Stimulated activated naive CD4-positive, alpha-beta T cell (primary cell): ENCODE measurements at places on chromosomes 7 and 10.

- peak; percentile 77 for DNase-seq
Observed at GRCh38 chr7:5296611-5297226, 14.0 kb downstream of the SLC29A4 start.

GRCh38 chr10:117896517-117896916, 150.2 kb downstream of the RAB11FIP2 start:
- DNase-seq = no peak

DNA sequence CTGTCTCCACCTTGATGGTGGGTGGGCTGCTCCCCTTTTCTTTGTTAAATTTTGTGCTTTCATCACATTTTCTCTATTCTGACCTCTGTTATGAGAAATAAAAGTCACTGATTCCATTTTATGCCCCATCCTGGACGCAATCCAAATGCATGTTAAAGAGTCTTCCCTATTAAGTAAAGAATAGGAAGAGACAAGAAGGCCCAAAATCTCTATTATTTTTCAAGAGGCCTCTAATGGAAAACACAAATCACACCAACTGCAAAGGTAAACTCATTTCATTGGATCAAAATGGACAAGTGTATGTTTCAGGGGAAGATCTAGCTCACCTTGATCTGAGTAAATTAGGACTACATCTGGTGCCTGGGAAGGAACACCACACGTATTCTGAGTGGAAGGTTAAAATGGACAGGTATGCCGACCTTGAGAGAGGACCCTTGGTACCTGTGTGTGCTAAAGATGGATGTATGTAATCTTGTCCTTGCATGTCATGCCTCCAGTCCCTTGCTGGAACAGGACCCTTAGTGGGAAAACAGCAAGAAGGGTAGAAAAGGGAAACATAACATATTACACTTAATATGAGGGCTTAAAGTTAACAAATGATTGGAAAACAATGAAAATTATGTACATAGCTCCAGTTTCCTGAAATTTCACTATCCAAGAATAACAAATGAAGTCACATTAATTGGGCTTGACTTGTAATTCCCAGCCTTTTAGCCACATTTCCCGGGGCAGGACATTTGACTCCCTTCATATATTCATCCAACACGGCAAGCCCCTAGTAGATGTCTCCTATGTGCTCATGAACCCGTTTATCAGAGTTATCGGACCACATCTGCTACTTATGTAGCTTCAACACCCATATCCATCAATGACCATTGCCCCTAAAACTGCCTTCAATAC, 7.6 kb downstream of the IFIT2 start:
- DNase-seq = no peak

DNA sequence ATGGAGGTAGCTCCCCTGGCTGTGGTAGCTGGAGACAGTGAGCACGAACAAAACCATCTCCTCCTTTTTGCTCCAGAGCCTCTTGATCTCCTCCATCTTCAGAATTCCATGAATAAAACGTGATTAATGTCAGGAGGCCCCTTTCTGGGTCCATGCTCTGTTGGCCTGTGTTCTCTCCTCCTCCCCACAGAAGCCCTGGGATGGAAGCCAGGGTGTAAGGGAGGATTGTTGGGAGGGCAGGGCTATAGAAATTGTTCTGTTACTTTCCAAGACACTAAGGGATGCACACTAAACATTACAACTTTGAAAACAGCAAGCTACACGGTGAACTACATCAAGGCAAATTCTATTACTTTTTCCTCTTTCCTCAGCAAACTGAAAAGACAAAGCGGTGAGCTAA, 96.3 kb downstream of the RNF216 start:
- DNase-seq = no peak

- DNase-seq = no peak
Observed at GRCh38 chr10:78405736-78406135, 372.1 kb downstream of the RPS24 start.

GRCh38 chr10:22148961-22149360, 68.9 kb downstream of the EBLN1 start:
- no peak for DNase-seq

DNA sequence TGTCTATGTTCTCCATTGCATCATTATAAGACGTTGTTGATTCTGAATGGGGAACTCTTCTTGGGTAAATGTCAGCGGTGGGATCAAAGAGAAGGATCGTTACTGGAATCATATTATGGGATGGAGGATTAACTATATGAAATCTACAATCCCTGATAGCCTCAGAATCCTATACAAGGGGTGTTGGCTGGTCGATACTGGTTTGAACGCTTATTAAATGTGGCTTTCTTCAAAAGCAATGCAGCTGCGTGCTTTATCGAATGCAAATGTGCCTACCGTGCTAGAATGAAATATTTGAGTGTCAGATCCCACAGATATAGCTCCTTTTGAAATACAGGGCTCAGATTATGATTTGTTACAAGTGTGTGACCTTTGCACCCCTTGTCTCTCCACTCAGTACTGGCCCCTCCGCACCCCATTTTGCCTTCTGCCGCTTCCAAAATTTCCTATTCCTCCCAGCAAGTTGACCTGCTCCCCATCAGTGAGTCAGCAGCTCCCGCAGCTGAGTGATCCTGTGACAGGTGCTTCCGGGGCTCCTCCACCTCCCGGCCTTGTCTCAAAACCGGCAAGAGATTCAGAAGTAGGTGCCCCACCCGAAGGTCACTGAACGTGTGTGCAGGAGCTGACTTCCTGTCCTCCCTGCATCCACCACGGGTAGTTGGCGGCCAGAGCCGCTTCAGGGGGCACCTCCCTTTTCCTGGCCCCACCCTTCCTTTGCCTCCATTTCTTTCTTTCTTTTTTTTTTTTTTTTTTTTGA, 76.6 kb downstream of the PTPRE start:
- no peak for DNase-seq

DNA sequence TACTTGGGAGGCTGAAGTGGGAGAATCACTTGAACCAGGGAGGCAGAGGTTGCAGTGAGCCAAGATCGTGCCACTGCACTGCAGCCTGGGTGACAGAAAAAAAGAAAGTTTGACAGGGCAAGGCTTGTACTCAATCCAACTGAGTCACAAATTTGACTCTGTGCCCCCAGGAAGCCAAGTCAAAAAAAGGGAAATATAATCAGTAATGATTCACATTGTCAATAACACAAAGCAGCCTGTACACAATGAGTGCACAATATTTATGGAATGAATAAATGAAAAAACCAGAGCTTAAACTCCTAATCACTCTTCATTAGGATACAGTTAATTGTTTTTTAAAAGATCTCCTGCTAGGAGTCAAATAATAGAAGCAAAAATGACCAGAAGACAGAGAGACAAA, 6.4 kb downstream of the NAPEPLD start:
- no peak for DNase-seq

GRCh38 chr7:138542183-138542582, 82.1 kb downstream of the TRIM24 start:
- DNase-seq = no peak

- DNase-seq = no peak
Observed at GRCh38 chr10:132768346-132769248, 17.4 kb downstream of the NKX6-2 start.

DNA sequence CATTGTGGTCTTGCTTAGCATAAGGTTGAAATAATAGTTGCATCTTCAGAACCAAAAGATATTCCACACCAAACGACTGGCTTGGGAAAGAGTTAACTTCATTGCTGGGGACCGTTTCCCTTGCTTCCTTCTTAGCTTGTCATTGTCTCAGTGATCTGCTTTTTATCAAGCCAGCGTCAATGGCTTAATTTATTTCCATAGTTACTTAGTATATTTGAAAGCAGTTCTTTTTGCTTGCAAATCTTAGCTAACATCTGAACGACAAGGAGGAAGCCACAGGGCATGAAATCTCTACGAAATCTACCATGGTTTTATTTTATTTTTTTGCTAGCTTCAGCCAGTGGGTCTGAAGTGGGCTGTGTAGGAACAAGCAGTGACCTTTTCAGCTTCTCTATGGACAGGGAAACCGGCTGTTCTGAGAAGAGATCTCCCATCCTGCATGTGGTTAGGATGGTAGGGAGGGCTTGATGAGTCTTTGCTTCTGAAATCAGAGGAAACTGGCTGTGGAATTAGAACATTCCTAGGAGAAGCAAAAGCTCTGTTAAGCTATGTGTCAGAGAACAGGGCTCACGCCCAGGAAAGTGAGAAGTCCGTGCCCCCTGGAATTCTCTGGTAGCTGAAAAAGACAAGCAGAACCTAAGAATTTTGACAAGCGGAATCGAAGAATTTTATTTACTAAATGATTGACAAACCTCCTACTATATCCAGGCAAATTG, 8.0 kb downstream of the SLC18A2 start:
- DNase-seq = no peak

DNA sequence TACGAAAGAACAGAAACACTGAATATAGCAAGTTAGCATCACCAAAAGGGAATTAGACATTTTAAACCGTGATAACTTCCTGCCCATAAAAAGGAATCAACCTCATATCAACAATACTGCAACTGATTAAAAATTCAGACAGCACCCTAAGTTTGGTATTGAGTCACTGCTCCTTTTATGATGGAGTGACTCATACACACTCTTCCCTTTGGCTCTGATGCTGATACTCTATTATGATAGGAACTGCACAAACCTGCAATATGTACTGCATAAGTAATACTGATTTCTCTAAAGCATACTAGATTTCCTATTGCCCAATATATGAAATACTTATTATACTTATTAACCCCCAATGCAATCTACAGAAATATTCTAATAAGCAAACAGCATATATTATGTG, 118.7 kb downstream of the PARD3 start:
- DNase-seq = no peak

GRCh38 chr7:69204943-69205342, 393.3 kb upstream of the AUTS2 start:
- no peak for DNase-seq

DNA sequence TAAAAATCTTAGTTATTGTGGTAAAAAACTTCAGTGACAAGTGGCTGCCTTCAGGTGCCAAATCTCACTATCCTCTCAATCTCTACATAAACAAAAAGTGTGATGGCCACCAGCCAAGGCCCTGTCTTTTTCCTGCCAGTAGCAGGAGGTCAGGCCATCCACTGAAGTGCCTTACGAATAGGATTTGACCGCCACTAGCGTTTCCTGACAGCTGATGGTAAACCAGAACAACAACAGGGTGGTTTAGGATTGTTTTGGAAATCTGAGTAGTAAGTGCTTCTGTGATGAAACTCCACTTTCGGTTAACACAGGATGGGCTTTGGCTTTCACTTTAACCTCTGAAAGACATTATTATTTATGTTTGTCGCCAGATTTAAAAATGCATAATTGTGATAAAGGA, 55.7 kb upstream of the OGDHL start:
- DNase-seq = no peak

- DNase-seq = no peak
Observed at GRCh38 chr7:83204715-83205114, 42.0 kb upstream of the PCLO start.

- DNase-seq = no peak
Observed at GRCh38 chr10:47283101-47283630, 16.8 kb upstream of the GDF10 start.

GRCh38 chr7:80884511-80885195, 34.2 kb downstream of the SEMA3C start:
- DNase-seq = no peak

- no peak for DNase-seq
Observed at GRCh38 chr7:101817471-101818286, at the start of gene CUX1. TSS of gene CUX1 (plus strand) at chr7:101817626. CDS start at chr7:101817640, 14 bp downstream.

DNA sequence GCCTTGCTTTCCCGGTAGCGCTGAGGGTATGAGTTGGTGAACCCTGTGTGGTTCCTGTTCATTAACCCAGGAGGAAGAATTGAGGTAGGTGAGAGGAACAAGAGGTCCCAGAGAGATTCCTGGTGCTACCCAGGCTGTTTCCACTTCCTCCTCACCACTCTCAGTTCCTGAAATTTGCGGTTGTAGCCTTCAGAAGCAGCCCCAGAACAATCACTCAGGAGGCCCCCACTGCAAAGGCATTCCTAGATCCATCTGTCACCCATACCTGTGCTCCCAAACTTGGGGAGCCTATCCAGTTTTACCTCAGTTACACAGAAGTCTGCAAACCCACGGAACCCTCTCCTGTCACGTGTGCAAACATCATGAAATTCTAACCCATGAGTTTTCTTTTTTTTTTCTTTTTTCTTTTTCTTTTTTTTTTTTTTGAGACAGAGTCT, 9.0 kb upstream of the PIP4K2A start:
- DNase-seq = no peak

DNA sequence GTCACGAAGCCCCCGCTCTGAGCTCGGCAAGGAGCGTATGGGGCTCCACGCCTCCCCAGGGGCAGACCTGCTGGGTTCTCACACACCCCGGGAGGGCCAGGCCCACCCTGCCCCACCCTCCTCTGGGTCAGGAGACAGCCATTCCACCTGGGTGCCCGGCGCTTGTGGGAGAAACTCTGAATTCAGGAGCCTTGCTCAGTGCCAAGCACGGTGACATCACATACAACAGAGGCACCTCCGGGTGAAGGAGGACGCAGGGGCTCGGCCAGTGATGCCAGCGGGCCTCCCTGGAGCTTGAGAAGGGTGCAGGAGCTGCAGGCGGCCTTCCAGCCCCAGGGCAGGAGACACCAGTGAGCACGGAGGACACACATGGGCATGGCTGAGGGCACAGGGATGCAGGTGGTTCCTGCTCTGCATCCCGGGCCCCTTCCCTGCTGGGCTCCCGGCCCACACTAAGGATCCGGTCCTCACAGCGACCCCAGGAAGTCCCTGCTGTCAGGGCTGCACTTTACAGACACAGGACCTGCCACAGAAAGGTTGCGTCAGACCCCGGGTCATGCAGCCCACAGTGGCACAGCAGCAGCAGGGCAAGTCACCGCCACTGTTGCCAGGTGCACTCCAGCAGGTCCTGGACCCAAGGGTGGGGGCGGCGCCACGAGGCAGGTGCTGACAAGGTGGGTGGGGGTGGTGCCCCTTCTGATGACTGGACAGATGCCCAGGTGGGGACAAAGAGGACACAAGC, 108.0 kb downstream of the MAD1L1 start:
- DNase-seq = no peak

DNA sequence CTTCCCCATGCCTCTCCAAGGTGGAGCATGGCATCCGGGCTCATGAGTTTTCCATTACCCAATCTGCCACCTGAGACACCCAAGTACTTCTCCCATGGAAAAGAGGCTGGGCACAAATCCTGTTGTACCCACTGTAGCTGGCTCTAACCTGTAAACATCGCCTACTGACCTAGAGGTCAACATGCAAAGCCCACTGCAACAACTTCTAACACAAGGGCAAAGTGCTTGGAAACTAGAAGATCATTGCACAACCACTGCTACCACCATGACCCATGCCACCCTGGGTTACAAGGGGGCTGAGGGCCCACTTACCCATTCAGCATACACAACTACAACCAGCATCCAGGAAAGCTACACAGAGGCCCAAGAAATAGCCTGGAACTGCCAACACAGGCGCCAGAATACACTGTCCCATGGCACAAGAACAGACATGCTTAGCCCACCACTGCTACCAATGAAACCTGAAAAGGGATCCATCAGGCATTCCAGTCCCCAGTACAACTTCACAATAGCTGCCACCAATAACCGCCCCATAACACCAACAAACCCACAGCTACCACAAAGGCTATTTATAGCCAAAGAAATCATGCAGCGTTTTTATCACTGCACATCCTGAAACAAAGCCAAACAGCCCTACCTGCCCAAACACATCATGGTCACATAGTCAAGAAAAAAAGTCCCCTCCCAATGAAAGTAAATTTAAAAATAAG, 63.4 kb downstream of the RNF32 start:
- DNase-seq = no peak
